ENCODE measurements at places on chromosomes 1 and 21.
A peak's percentile ranks its signal among the peaks of the same experiment; 100 is the strongest.

GRCh38 chr1:35557118-35557610 lies at the start of gene KIAA0319L:
KIAA0319L (minus strand) TSS chr1:35557403; CDS start chr1:35554491, 2,912 bp downstream.
- peak; percentile 68 for DNase-seq

- DNase-seq, result no peak
These were observed 6.6 kb downstream of the PEAR1 start for GRCh38 chr1:156899956-156900718.

DNA sequence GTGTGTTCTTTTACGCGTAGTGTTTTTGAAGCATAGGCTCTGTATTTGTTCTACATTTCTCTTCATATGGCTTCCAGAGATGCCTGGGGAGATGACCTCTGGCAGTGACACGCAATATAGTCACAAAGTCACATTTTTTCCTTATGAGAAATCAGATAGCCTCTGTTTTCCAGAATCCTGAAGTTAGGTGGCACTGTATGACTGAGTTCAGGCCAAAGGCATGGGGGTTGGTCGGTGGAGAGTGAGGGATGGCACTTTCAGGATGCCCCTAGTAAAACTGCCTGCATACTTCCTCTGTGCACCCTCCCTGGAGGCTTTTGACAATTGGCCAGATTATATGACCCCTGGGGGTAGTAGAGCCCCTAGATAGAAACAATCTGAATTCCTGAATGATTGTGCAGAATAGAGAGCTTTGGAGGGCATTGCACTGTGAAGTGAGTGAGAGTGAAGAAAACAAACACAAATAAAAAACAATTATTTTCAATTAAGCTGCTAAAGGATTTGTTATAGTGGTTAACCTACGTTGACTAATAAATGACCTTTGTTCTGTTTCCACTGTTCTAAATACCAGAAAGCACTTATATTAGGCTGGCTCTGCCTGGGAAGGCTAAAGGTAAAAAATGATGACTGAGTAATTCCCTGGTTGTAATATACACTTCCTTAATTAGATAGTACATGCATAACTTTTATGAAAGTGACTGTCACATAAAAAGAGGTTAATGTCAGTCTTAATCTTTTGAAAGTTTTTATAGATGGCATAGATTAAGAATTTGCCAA lies 1660.8 kb downstream of the PLA2G4A start:
- no peak for DNase-seq

DNA sequence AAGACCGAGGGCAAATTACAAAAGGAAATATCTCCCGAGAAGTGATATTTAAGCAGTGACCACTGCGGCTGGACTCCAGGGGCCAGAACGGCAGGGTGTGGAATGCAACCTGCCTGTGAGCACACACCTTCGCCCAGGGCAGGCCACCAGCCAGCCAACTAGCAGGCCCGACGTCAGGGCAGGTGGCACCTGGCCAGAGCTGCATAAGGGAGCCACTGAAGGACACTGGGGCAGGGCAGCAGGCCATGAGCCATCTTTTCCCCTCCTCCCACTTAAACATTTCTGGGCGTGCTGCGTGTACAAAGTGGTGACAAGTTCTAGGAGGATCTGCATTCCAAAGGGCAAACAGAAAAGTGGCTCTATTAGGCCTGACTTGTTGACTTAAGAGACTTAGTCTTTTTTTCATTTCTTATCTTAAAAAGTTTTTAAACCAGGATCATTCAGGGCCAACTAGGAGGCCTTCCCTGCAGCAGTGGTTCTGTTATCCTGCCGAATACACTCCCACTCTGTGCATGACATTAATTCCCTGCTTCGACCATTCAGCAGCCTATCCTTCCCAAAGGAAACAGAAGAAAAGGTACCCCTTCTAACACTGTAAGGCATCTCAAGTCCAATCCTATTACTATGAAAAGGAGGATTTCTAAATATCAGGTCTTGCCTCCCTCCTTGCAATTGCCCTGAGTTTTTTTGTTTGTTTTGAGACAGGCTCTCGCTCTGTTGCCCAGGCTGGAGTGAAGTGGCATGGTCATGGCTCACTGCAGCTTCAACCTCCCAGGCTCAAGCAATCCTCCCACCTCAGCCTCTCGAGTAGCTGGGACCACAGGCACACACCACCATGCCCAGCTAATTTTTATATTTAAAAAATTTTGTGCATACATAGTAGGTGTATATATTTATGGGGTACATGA lies 96.3 kb downstream of the BCAR3 start:
- DNase-seq, result no peak

GRCh38 chr1:17719874-17720273 lies 35.3 kb upstream of the ACTL8 start:
- no peak for DNase-seq

- no peak for DNase-seq
These were observed 45.5 kb downstream of the TOR1AIP2 start for GRCh38 chr1:179831852-179832699.

GRCh38 chr1:106960412-106960811 lies 96.1 kb upstream of the PRMT6 start:
- DNase-seq, result no peak

- no peak for DNase-seq
These were observed 97.8 kb downstream of the MRPL37 start for GRCh38 chr1:54297596-54298283.

- no peak for DNase-seq
These were observed 18.7 kb upstream of the FAM78B start for GRCh38 chr1:166185526-166185925.

- no peak for DNase-seq
These were observed 29.8 kb downstream of the ARNT start for GRCh38 chr1:150846473-150847146.

DNA sequence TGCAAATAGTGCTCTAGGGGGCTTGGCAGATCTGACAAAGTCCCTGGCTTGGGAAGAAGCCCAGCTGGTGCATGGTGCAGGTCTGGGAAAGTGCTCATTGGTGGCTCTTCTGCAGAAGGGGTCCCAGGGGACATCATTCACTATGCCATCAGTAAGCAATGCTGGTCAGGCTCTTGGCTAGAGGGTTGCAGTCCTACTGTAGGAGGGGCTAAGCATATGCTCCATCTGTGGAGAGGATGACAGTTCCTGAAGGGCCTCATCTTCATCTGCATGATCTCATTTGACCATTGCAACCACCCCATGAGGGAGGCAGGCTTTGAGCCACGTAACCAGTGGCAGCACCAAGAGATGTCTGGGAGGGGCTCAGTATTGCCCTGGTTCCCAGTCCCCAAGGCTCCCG lies 31.5 kb upstream of the VASH2 start:
- no peak for DNase-seq

DNA sequence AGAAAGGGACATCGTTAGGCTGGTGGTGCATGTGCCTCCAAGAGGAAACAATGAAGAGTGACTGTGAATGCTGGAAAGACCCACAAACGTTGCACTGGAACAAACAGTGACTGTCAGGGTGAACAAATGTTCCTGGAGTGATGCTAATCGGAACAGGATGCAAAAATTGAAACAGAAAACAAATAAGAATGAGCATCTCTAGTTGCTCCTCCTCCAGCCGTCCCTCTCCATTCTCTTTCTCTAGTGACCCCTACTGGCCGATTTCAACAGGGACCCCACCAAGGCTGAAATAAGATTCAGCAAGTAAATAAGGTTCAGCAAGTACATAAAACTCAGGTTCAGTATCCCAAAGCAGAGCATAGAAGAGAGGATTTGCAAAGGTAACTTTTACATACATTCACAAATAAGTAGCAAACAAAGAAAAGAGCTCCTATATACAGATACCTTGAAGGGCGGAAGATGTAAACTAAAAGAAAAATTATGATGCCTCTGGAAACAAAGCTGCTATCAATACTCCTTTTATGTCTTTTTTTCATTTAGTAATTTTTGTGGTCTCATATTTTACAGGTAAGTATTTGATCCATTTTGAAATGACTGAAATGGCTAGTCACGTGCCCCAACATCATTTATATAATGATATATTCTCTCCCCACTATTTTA lies 836.1 kb upstream of the ADAMTS5 start:
- DNase-seq, result peak; percentile 57

- DNase-seq, result no peak
These were observed 132.9 kb downstream of the RHOU start for GRCh38 chr1:228867951-228868730.

DNA sequence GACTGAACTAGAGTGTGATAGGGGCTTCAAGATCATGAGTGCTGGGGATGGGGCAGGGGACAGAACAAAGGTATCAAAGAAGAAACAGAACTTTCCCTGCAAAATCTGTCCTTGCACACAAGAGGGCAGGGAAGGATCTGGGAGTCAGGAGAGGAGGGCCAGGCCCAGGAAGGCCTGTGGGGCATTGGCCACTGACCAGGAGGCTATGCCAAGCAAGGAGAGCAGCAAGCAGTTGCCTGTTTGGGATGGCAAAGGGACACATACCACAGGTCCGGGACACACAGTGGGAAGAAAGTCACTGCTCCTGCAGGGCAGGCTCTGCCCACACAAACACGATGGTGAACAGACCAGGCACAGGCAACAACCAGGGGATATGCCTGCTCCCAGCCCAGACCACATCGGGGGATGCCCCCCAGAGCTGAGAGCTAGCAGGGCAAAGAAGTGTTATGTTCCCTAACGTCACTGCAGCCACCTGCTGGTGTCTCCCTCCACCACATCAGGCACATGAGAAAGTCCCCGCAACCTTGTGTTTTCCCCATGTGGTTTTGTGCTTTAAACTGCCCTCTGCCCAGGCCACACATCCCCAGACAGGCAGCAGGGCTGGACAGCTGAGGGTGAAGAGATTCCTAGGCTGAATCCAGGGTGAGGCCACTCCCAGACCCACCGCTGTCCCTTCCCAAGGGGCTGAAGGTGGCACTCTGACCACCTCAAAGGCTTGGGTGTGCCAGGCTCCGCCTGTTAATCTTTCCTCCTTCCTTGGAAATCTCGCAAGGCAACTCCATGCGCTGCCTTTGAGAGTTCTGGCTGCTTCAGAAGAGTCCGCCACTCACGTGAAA lies 53.6 kb downstream of the KIF21B start:
- no peak for DNase-seq

DNA sequence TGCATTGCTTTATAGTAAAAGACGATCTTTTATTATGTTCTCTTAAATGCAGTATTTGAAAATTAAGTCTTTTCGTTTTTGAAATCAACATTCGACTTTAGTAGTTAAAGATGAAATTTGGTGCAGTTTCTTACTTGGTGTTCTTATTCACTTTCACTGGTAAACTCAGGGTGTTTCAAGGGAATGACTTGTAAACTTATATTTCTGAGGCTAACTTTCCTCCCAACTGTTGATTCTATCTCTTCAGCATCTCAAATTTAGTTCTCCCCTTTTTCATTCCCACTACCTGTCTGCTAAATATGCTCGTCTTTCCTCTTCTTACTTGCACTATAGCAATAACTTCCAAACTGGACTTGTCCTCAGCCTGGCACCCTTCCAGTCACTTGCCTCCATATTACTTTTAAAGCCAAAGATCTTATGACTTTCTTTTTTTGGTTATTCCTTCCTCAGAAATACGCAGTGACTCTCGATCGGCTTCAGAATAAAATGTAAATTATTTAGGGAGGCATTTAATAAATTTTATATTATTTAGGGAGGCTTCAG lies 988 bp downstream of the SLC35A3 start:
- no peak for DNase-seq

- no peak for DNase-seq
These were observed 16.6 kb upstream of the ATF3 start for GRCh38 chr1:212591922-212592321.

DNA sequence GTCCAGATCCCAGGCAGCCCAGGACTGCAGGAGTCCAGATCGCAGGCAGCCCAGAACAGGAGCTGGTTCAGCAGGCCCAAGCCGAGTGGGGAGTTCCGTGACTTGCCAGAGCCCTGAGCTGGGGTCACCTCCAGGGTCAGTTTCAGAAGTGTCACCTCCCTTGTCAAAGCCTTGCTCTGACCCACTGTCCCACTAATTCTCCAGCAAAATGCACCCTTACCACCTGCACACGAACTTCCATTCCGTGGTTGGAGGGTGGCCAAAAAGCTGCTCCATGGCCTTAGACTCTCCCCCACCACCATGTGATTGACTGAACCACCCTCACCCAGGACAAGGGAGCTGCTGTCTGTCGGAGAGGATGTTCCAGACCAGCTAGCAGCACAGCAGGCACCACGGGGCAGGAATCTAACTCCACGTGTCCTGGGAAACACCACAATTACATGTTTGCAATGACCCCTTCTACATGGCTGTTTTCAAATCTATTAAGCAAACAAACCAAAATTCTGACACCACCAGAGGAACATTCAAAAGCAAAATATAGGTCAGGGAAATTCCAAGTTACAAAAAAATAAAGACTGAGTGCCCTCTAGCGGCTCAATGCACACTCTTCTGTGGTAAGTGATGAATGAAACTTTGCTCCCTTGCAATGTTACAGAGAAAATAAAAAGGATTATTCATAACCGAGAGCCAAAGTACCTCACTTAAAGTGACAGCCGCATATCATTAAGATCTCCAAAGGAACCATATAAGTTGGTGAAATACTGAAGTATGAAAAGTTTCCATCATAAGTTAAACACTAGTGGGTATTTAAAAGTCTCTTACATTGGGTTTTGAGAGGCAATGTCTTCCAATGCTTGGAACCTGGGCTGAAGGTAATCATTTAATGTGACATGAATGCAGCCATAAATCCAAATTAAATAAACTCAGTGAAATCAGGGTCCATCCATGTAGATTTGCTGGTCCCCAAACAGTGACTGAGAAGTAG lies 76.3 kb downstream of the NPHP4 start:
- DNase-seq, result no peak

- DNase-seq, result no peak
These were observed 107.6 kb upstream of the ETV3 start for GRCh38 chr1:157245823-157246222.

- DNase-seq, result no peak
These were observed 120.5 kb downstream of the ATF6 start for GRCh38 chr1:161886589-161886988.

GRCh38 chr1:32696041-32696440 lies 6.5 kb downstream of the SYNC start:
- no peak for DNase-seq

GRCh38 chr1:19651141-19651737 lies 7.1 kb downstream of the NBL1 start:
- DNase-seq, result peak; percentile 63

- DNase-seq, result peak; percentile 85
These were observed 78.4 kb upstream of the LRRN2 start for GRCh38 chr1:204763773-204764427.

DNA sequence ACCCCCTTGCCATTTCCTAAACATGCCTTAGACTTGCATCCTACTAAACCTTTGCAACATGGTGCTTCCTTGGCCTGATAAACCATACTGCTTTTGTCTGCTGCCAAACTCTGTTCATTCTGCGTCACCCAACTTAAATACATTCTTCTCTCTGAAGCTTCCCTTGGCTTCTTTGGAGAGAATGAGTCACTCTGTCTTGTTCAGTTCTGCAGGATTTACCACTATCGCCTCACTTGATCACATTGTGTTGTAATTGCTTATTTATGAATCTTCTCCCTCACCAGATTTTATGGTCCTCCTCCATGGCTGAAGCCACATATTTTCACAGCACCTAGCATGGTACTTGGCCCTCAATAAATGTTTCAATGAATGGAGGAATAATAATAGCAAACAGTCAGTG lies 21.7 kb upstream of the TUT4 start:
- DNase-seq, result no peak
